ENCODE measurements at places on chromosomes 6 and 20.

DNA sequence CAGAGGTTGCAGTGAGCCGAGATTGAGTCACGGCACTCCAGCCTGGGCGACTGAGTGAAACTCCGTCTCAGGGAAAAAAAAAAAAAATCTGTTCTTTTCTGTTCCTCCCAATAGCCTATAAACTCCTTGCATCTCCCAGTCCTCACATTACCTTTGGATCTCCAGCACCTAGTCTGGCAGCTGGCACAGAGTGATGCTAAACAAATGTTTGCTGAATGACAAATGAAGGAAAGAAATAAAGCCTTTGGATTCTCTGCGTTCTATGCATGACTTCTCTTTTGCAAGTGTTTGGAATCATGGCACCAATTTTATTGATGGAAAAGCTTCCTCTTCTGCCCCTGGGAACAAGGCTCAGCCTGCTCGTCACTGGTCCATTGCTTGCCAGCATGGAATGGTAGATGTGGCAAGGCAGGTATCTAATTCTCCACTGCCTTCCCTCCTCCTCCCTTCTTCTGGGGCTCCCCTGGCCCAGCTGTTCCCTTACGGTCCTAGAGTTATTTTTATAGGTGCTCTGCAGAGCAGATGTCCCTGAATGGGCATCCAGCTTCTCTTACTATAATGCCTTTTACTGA, 53.6 kb upstream of the FYN start:
- no peak for DNase-seq

GRCh38 chr6:46453216-46453615, 38.0 kb downstream of the RCAN2 start:
- peak; percentile 68 for DNase-seq

- DNase-seq, result peak; percentile 50
Observed at GRCh38 chr6:48098923-48099322, 12.1 kb downstream of the PTCHD4 start.

DNA sequence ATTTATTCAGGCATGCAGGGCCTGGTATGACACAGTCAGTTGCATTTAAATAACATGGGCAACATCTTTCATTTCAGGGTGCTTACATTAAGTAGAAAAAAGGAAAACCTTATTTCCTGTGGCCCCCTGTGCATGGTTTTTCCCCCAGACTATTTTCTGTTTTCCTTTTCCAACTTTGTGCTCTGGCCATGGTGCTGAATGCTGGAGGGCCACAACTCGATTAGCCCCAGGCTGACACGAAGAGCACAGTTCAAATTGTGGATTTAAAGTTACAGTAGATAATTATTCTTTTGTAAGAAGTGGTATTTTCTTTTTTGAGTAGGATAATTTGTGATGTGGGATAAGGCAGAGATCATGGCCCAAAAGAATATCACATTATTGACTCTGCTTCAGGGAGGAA, 332.0 kb downstream of the HAO1 start:
- peak; percentile 18 for DNase-seq

DNA sequence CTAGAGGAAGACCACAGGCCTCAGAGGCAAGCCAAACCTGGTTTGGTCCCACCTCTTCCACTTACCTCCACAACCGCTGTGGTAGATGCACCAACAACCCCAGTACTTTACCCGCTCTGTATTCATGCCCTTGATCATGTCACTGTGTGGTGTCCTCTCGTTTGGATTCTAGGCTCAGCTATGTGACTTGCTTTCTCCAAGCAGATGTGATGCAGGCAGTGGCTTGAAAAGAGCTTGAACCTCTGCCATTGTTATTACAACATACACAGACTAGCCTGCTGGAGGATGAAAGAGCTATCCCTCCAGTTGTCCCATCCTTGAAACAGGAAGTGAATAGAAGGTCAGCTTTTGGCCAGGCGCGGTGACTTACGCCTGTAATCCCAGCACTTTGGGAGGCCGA, 147.7 kb downstream of the ZNF217 start:
- DNase-seq, result no peak

- no peak for DNase-seq
Observed at GRCh38 chr6:137391061-137391814, 103.0 kb downstream of the OLIG3 start.

DNA sequence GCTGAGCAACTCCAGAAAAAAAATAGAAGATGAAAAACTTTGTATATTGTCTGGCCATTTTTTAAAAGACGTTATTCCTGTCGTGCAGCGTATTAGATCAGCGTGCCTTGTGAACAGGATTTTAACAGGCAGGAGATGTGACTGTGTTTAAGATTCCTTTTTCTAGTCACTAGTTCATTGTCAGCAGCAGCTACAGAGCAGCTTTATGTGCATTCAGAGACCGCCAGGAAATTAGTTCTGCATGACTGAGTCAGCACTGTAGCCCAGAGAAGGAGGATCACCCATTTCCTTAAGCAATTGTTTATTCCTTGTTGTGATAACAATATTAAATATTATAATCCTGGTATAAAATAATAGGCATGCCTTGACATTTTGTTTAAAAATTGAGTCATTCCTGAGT, 75.4 kb upstream of the ADGRB3 start:
- DNase-seq, result no peak

GRCh38 chr20:35718972-35719635, 19.9 kb downstream of the ROMO1 start:
- DNase-seq, result no peak

DNA sequence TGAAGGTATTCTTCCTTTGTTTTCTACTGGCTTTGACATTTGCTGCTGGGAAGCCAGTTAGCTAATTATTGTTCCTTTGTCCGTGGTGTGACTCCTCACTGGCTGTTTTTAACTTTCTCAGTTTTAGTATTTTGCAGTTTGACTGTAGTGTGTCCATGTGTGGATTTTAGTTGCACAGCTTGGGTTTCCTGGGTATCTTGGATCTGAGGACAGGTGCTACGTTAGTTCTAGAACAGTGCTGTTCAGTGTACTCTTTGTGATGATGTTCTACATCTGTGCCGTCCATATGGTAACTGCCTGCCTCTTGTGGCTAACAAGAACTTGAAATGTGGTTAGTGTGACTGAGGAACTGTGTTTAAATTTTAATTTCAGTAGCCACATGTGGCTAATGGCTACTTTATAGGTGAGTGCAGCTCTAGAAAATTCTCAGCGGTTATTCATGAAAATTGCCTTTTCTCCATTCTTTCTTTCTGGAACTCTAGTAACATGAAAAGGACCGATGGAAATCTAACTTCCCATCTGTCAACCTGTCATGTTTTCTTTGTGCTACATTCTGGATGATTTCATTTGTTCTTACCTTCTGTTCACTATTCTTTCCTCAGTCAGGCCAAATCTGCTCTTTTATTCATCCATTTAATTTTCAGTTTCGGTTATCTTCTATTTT, 7.4 kb downstream of the SNX9 start:
- DNase-seq, result no peak

GRCh38 chr20:45355209-45356084, 7.2 kb upstream of the SDC4 start:
- DNase-seq, result peak; percentile 77

DNA sequence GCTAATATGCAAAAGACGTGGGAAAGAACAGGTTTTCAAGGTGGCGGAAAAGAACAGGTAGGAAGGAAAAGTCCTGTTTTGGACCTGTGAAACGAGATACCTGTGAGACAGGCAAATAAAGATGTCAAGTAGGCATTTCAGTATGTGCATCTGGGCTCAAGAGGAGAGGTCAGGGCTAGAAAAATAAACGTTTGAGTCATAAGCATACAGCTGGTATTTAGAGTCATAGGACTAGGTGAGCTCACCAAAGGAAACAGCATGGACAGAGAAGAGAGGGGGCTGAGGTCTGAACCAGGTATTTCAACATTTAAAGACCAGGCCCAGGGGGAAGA, 14.9 kb downstream of the MTFR2 start:
- DNase-seq, result no peak

DNA sequence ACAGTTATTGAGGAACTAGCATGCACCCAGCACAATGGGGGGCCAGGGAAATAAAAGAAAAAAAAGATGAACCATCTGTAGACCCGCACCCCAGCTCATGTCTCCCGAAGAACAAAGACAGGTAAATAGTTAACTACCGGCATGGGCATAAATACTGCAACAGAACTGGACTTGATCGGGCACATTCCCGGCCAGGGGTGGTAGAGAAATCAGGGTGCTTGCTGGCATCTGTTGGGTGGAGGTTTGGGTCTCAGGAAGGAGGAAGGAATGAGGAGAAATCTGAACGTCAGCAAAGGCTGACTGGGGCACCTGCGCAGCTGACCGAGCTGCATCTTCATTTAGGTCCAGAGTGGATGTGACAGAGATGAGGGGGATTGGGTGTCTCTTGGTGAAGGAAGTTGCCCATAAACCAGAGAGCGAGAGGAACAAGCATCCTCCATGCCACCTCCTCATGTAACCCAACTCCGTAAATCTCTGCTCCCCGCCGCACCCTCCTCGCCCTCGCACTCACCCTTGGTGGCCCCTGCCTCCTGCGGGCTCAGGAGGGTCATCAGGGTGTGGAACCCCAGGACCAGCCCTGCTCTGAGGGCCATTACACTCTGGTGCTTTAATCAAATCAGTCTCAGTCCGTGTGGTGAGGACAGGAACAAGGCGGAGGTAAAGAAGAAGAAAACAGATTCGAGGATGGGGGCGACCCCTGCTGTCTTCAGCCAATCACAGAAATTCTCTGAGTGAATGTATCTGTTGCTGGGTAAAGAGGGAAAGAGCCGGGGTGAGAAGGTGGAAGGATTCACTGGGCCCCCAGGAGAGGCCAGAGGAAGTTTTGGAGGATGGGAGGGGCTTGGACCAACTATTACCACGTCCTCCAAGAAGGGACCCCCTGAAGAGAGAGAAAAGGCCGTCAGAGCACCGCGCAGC, at the start of gene HLA-DOA:
Gene HLA-DOA (minus strand): TSS at position 648 of the 918 bp plus-strand sequence.
- peak; percentile 14 for DNase-seq

DNA sequence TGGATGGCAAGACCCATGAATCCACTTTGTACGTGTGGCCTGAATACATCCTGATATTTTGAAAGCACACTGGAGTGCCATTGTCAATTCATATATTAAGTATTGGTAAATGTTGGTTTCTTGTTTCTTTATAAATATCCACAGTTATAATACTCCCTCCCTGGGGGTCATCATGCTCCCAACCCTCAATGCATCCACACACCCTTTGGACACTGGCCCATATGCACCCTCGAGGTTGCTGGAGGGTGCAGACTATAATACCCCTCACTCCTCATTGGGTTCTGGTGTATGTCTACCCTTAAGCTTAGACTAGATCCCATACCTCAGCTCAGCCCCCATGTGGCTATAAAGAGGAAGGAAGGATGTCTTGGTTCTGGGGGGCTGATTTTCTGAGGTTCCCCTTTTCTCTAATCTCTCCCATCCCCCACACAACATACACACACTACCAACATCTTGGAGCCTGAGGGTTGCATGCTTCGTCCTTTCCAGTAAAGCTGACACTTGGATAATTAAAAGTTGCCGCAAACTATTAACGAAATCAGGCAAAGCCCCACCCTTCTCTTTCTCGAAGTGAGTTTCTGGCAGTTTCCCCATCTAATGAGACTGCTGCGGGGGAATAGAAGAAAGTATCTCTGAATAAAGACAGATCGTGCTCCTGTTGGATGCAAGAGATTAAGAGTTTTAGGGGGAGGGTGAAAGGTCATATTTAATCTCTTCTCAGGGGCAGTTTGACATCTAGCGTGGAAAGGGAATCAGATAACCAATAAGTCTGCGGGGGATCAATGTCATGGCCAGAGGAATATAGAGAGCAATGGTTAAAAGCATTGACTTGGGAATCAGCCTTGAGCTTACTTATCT, 7.4 kb downstream of the PIM1 start:
- peak; percentile 54 for DNase-seq

DNA sequence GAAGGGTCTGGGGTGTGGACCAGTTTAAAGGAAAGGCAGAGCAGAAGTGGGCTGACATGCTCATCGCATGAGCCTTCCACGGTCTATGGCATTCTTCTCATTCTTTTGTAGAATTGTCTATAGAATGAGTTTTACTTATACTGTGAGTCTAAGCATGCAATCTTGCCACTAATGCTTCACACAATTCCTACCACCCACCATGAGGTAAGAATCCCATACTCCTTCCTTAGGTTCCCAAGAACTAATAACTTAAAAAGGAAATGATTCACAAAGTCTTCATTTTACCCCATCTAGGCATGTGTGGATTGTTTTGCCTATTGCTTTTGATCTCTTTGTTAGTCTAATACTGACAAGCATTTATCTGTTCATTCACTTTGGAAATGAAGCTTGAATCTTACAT, 195.2 kb downstream of the LY86 start:
- DNase-seq, result peak; percentile 25

GRCh38 chr6:44202972-44203750, 13.6 kb upstream of the MYMX start:
- no peak for DNase-seq

DNA sequence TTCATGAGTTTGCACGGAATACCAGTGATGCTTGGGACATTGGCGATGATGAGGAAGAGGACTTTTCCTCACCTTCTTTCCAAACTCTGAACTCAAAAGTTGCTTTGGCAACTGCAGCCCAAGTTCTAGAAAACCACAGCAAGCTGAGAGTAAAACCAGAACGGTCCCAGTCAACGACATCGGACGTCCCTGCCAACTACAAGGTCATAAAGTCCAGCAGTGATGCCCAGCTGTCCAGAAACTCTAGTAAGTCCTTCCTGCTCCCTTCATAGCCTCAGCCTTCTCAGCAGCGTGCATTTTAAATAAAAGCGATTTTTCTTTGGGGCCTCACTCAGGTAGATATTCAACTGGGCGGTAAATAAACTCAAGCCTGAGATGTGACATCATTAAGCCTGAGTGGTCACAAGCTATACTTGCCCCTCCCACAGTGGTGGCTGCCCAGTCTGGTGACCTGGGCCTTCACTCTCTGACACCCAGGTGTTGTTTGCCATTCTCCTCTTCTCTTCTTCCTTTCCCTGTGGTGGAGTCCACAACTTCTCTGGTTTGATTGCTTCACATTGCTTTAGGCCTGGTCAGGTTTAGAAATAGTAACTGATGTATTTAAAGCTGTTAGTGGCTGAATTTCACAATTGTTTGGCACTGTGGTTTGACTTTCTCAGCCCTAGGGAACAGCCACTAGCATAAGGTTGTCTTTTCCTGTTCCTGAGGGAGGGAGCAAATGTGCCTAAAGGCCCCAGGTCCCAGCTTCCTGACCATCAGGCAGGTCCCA, 21.6 kb upstream of the TMEM217 start:
- DNase-seq, result peak; percentile 80

- DNase-seq, result no peak
Observed at GRCh38 chr6:118377711-118378414, 170.2 kb upstream of the PLN start.

DNA sequence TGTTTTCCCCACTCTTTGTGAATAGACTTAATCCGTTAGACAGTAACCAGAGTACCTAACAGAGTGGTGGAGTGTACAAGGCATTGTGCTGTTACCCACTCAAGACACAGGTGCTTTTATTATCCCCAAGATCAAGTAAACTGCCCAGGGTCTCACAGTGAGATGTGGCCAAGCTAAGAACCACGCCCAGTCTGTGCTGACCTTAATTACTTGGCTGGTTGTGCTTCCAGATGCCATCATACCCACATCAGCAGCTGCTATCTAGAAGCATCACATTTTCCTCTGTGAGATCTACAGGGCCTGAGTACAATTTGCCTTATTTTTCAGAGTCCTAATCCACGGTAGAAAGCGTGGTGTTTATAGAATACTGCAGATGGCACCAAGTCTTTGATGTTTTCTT, 70.3 kb downstream of the GFRA4 start:
- no peak for DNase-seq

Measured in cardiac fibroblast (primary cell).